ENCODE measurements at places on chromosomes 12 and 14.

DNA sequence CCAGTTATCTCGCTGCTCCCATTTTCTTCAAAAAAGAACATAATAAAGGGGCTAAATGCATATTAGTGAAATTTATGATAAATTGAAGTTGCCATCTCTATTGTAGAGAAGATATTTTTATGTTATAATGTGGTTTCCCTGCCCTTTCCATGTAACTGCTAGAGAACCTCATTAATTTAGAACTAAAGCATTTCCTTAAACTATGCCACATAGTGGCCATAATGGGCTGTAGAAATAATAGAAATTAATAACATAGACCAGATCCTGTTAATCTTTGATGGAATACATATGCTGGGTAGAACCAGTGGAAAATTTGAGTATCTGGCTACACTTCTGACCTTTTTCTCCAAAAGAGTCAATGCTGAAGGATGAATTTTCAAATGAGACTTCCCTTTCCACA lies 376.7 kb downstream of the PDZRN4 start:
- DNase-seq, result no peak

DNA sequence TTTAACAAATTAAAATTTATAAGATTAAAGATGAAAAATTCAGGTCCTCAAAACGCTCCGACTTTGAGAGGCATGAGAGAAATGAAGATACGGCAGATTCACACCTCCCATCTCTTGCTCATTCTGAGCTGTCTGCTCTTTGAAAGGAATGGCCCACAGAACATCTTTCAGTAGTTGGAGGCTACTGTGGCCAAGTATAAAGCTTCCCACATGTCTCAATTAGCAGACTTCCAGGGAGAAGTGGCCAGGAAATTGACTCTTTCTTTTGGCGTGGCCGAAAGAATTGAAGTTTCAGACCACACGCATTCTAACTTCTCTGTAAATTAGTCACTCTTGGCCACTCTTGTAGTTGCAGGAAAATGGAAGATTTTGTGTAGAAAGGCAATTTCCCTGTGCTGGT lies 129.2 kb downstream of the DIP2B start:
- no peak for DNase-seq

DNA sequence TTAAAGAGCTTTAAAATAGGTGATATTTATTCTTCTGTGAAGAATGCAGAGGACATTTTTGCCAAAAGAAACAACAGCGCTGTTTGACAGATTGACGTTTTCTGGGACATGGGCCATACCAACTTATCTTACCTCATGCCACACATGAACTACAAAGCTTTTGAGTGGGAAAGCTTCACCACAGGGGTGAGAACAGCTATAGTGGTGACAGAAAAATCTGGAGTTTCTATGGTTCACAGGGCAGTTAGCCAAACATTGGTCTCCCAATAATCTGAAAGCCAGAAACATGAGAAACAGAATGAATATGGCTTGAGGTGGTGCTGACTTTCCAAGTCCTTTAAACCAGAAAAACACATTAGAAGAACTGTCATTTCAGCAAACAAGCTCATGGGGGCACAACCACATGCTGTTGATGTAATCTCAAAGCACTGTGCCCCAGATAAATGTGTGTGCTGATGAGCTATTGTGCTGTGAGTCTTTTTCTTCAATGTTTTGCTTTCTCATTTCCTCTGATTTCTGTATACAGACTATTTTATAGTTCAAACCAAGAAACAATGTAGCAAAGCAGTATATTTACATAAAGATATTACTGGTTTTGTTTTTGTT lies 905.4 kb downstream of the SLC16A7 start:
- DNase-seq, result no peak

- no peak for DNase-seq
Observed at GRCh38 chr12:58106195-58106594, 164.8 kb downstream of the ATP23 start.

DNA sequence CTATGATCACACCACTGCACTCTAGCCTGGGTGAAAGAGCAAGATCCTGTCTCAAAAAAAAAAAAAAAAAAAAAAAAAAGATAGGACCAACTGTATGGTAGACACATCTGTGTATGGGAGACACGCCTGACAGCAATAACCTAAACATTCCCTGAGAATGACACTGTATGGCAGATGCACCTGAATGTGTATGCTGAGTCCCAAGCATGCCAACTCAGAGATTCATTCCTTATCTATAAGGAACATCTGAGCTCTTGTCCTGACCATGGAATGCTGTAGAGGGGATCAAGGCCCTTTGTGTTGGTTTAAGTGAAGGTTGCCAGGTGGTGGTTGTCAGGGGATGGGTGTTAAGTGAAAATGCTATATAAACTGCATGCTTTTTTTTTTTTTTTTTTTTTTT lies 19.2 kb upstream of the LGALS3 start:
- no peak for DNase-seq

Data from stimulated activated CD8-positive, alpha-beta memory T cell treated with anti-CD3 and anti-CD28 coated beads, Interleukin-4, amount 100 ng/mL, for 1 hour (primary cell).